ENCODE measurements at places on chromosomes 6 and 20.
A peak's percentile ranks its signal among the peaks of the same experiment; 100 is the strongest.

GRCh38 chr6:168756009-168756634 is 315.1 kb downstream of the SMOC2 start:
- no peak for DNase-seq

DNA sequence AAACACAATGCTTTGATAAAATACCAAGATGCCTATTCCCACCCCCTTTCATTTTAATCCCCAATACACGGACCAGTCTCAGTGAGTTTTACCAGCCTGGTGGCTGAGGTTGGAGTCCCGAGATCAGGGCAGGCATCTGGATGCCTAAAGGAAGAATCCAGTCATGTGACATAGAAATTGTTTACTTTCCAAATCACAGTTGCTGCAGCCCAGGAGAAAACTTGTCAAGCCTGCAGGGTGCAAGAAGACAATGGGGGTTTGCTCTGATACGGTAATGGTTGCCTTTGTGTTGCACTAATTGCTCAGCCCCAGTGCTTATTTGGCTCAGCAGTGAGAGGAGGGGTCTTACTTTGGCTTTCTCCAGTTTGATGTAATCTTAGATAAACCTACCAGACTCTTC is 308.5 kb upstream of the POU3F2 start:
- no peak for DNase-seq

- no peak for DNase-seq
These were observed 283.7 kb downstream of the BTBD3 start for GRCh38 chr20:12201289-12201991.

DNA sequence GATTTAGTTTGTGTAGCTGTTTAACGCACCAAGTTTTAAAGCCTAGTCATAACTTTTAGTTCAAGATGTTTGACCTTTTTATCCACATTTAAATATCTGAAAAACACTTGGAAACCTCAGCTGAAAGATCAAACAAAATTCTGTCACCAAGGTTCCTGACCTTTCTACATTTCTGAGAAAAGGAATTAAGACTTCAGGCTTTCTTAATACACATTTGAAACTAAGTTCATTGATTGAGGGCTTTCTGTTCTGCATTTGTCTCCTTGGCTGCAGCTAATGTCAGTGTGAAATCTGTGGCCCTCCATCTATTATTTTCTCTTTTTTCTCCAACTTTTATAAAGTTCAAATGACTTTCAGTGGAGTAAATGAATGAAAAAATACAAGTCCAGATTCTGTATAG is 22.7 kb upstream of the FBXL4 start:
- no peak for DNase-seq

- no peak for DNase-seq
These were observed 464.4 kb upstream of the CHD6 start for GRCh38 chr20:42082611-42083010.

- no peak for DNase-seq
These were observed 27.3 kb upstream of the SPDEF start for GRCh38 chr6:34583461-34583860.

GRCh38 chr6:87197547-87197946 is 42.2 kb downstream of the ZNF292 start:
- DNase-seq, result no peak

DNA sequence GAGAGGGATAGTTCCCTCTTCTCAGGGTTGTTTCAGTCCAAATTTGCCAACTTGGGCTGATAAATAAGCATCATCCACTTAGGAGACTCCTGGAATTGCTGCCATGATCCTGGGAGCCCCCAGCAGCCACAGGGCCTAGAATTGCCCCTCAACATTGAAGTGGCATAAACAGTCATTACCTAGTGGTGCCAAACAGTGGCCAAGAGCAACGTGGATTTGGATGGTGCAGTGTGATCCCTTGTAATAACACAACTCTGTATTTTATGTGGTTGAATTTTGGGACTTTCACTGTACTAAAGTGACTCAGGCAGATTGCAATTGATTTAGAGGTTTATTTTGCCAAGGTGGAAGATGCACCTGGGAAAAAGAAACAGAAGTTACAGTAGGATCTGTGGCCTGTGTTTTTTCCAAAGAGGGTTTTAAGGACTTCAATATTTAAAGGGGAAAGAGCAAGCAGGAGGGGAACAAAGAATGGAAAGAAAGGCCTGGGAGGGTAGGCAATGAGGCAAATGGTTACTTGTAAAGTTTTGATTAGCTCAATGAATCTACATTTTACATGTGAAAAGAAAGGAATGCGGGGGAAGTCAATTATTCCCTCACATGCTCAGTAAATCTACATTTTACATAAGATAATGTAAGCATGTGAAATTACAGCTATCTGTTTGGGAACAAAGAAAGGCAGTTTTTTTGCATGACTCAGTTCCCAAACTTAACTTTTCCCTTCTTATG is 168.0 kb upstream of the NOX3 start:
- DNase-seq, result no peak

- DNase-seq, result no peak
These were observed 124.3 kb upstream of the MLIP start for GRCh38 chr6:53986721-53987521.

GRCh38 chr6:6746333-6746969 is 157.9 kb downstream of the LY86 start:
- DNase-seq, result no peak

- no peak for DNase-seq
These were observed 52.6 kb upstream of the NAA20 start for GRCh38 chr20:19964289-19965265.

DNA sequence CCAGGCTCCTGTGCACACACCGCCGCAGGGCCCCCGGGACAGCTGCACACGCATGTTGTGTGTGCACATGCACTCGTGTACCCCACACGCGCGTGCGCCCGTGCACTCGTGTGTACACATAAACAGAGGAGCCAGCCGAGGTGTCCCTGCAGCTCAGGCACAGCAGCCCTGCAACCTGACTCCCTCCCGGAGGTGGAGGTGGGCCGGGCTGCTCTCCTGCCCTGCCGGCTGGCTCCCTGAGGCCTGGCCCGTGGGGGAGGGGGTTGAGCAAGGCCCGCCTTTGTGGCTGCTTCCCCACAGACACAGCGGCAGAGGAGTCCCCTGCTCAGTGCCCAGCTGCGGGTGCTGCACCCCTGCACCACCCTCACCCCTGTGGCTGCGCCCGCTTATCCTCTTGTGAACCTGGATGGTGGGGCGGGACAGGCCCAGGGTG is 624 bp downstream of the RBBP8NL start:
- DNase-seq, result no peak

DNA sequence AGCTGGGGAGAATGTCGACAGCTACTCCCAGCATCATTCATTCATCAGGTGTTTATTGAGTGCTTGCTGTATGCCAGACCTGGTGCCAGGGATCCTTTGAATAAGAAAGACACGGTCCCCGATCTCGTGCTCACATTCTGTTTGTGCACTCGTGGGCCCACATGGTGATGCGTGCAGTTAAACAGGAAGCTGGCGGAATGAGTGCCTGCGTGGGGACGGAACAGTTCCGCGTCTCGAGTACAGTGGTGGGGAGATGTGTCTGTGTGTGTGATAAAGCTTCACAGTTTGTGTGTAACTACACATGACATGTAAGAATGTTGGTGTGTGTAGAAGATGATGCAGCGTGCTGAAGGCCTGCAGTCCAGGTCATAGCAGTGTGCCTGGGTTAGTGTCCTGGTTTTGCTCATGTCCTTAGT is 6.5 kb downstream of the RBM38 start:
- DNase-seq, result peak; percentile 60

- no peak for DNase-seq
These were observed 241.6 kb downstream of the BMP7 start for GRCh38 chr20:57024849-57025248.

DNA sequence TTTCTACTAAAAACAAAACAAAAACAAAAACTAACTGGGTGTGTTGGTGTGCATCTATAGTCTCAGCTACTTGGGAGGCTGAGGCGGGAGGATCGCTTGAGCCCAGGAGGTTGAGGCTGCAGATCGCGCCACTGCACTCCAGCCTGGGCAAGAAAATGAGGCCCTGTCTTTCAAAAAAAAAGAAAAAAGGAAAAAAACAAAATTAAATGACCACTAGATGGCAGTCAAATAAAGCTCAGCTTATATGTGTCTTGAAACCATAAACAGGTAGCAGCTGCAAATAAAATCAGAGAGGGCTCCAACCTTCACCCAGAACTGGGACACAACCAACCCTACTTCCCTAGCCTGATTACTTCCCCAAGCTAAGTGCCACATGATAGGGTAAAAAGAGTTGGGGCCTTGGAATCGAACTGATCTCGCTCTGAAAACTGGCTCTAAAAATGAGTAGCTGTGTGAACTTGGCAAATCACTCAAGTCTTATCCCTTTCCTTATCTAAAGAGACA is 67.1 kb upstream of the ADGRF4 start:
- DNase-seq, result peak; percentile 47

- no peak for DNase-seq
These were observed 1.6 kb upstream of the NT5DC1 start for GRCh38 chr6:116099036-116099435.

DNA sequence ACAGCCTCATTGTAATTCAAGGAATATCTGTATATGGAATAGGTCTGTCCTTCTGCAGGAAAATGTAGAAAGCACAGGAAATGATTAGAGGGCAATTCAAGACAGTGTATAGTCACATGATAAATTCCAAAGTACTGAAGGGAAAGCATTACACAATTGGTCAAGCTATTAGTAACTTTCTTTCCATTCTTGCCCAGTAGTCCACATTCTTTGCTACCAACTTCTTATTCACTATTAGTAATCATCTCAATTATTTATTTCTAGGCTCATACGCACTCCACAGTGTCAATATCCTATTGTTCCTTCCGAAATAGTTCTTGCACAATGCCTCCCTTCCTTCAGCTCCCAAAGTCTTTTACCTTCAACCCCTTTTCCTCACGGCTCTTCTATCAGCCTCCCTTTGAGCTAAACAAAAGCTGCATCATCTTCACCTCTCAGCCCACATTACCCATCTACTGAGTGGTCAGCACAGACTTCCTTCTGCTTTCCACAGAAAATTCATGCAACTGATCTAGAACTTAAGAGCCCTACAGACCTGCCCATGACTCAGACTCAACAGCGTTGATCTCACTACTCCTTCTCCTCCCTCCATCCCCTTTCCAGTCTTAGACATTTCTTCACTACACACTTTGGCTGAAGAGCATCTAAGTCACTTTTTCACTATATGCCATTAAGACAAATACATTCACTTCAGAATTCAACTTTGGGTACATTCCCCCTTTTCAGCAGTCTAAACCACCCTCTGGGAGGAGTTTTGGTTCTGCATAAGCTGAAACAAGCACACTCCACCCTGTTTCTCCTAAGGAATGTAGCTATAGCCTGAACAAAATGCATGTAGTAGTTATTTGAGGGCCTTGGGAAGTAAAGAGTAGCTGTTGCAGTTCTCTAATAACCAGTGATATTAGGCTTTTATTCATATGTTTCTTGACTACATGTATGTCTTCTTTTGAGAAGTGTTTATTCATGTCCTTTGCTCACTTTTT is 157.9 kb downstream of the KIF16B start:
- no peak for DNase-seq

- no peak for DNase-seq
These were observed 3.8 kb downstream of the EYA2 start for GRCh38 chr20:46898423-46898822.

DNA sequence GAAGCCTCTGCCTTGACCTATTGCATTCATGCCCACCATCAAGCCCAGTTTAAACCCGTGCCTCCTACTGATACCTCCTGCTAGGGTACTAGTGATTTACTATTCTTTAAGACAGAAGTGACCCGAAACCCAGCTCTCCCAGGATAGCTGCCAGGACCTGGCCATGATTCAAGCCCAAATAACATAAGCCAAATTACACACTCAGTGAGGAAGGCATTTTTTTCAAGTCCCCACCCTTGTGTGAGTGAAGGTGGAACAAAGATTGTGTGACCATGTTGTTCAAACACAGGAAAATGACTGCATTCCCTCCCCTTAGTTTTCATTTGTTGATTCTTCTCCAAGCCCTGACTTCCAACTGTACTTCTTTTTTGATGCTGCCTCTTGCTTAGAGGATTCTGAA is 3.7 kb upstream of the KAT14 start:
- DNase-seq, result no peak

- DNase-seq, result no peak
These were observed 357.1 kb upstream of the HSF2 start for GRCh38 chr6:122042380-122042779.

DNA sequence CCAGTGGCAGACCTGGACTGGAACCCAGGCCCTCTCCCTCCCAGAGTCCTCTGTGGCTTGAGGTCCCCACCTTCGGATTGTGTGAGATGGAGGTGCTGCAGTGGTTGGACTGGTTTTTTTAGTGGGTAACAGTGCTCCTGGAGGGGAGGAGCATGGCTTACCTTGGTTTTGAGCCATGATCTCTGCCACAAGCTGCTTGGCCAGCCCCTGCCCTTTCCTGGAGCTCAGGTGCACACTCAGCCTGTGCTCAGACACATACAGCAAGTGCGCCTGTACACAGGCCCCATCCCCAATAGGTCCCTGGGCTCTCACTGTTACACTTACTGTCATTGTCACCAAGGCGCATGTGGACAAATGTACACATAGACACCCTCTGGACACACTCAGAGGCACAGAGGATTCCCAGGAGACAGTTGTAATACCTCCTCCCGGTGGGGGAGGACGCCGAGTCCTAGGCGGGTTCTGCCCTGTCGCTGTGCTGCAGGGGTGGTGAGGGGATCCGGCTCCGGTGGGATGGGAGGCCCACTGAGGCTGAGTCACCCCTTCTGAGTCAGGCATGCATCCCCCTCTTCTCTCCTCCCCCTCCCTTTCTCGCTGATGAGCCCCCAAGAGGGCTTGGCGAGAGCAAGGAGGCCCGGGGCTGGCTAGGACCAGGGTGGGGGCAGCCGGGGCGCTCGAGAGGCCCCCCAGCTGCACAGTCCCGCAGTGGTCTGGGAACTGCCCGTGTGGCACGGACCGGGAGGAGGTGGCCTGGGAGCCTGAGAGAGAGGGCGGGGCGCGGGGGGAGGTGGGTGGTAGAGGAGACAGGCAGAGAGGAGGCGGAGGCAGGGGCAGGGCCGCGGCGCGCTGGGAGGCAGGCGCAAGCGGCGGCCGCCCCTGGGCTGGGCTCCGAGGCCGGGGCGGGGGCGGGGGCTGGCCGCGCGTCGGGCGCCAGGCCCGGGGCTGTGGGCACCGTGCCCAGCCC is 522 bp upstream of the EPB41L1 start:
- DNase-seq, result peak; percentile 2

GRCh38 chr6:14841901-14842421 is 403.9 kb upstream of the JARID2 start:
- no peak for DNase-seq

- no peak for DNase-seq
These were observed at the start of gene RGS17 for GRCh38 chr6:153131037-153131981. Gene RGS17, minus strand, starts transcription at chr6:153131282. Its CDS starts 87,264 bp downstream, at chr6:153044018.

DNA sequence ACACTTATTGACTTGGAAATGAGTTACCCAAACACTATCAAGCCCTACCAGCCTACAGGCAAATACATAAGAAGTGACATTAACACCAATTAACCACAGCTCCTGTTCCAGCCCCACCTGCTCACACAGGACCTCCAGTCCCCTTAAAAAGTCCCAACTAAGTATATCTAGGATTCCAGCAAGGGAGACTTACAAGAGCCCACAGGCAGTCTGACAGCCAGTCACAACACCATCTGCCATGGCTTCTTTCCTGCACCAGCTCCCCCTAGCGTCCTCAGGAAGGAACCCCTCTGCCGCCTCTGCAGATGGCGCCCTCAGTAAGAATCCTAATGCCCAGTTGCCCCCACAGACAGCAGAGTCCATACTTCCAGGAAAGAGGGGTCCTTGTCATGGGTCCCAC is 122.1 kb downstream of the HIVEP2 start:
- DNase-seq, result no peak

GRCh38 chr20:41225091-41225490 is 87.7 kb downstream of the PLCG1 start:
- no peak for DNase-seq

Measured in CD4-positive, alpha-beta T cell treated with Interleukin-2 at 100 ng/mL for 4 hours (primary cell).